Bronchial epithelial cell (primary cell): ENCODE measurements at places on chromosomes 16 and 17.

GRCh38 chr17:39224778-39225307 is 902 bp downstream of the STAC2 start:
- DNase-seq = no peak

DNA sequence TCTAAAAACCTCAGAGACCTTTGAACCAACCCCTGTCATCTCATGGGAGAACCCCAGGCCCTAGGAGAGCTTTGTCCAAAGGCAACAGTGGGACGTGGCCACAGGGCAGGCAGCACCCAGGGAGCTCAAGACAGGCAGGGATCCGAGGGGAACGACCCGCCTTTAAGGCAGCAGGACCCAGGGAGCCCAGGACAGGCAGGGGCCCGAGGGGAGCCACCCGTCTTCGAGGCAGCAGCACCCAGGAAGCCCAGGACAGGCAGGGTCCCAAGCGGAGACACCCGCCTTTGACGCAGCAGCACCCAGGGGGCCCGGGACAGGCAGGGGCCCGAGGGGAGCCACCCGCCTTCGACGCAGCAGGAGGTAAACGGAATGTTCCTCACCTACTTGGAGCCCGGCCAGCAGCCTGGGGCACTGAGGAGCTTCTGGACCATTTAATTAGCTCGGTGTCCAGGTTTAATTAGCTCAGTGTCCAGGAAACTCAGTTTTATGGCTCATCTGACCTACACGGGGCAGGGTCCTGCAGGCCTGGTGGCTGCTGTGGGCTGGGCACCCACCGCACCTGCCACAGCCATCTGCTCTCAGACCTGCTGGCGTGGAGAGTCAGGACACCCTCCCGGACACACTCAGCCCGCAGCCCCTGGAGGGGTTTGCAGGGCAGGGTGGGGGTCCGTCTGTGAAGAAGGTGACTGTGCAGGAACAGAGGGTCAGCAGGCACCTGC is 24.4 kb downstream of the PIEZO1 start:
- no peak for DNase-seq

DNA sequence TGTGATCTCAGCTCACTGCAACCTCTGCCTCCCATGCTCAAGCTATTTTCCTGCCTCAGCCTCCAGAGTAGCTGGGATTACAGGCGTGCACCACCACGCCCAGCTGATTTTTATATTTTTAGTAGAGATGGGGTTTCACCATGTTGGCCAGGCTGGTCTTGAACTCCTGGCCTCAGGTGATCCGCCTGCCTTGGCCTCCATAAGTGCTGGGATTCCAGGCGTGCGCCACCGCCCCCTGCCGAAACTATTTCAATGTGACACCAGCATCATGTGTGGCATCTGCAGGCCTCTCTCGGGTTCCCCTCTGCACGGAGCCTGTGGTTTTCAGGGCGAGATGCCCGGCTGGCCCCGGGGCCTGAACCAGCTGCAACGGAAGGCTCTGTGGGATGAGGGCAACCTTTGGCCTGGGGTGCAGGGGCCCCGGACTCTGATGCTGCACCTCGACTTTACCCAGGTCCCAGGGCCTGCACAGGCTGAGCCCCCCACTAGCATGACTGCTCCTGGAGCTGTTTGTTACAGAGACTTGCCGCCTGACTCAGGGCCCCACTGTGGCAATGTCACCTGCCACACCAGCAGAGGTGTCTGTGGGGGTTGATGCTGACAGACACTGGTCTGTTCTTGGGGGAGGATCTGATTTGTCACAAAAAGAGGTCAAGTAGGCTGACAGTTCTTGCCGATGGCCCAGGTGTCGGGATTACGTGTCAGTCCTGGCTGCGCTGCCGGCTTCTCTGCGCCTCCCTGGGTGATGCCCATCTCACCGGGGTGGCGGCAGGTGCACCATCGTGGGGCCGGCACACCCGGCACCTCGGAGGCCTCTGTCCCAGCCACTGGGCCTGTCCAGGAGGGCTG is 8.6 kb upstream of the TEX19 start:
- DNase-seq = no peak

DNA sequence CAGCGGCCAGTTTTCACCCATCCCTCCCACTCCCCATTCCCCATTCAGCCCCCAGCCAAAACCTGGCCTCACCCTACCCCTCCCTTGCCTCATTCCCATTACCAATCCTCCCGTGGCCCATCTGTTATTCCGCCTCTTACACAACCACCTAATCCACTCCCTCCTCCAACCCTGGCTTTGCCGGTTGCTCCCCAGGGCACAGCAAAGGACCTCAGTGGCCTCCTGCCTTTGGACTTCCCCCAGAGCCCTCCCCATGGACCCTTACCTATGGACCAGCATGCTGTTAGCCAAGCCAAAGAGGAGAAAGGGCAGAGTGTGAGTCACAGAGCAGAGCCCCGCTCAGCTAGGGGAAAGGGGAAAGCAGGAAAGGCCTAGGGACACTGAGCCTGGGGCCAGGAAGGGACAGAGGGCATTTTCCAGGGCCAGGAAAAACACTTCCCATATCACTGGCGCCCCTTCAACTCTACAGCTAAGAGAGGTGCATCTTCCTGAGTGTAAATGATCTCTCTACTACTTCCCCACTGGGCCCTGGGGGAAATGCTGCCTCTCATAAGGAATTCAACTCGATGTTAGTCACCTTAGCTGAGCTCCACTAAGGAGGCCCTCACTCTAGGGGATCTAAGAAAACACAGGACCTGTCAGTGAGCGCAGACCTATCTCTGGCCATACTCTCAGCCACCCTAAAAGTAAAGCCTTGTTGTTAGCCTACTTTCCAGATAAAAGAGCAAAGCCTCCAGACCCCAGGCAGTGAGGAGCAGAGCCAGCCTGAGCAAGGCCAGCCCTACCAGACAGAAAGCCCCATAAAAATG is 10.6 kb downstream of the PEMT start:
- no peak for DNase-seq

DNA sequence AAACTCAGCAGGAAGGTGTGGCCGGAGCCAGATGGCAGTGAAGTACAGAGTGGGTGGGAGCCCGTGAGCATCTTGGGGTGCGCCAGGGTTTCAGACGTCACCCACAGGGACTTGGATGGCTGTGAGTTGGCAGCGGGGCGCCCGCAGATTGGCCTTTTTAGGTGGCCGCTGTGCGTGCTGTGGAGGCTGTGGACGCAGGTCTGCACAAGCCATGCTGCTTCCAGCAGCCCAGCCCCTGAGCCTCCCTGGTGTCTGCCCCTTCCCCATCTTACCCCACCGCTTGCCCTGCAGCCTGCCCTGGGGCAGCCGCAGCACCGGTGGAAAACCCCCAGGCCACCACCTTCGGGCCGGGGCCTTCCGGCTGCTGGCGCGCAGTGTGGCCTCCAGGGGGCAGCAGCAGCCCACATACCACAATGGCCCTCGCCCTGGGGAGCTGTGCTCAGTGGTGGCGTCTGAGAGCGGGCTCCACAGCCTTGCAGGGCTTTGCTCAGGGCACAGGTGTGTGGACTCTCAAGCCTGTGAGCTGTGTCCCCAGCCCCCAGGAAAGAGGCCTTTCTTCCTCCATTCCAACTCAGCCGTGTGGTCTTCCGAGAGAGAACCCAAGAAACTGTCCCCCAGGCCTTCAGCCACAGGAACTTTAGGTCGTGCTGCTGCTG is 11.8 kb downstream of the ENDOV start:
- DNase-seq = peak; percentile 29

- DNase-seq = no peak
These were observed 19.5 kb upstream of the CLEC18A start for GRCh38 chr16:69931631-69932030.

DNA sequence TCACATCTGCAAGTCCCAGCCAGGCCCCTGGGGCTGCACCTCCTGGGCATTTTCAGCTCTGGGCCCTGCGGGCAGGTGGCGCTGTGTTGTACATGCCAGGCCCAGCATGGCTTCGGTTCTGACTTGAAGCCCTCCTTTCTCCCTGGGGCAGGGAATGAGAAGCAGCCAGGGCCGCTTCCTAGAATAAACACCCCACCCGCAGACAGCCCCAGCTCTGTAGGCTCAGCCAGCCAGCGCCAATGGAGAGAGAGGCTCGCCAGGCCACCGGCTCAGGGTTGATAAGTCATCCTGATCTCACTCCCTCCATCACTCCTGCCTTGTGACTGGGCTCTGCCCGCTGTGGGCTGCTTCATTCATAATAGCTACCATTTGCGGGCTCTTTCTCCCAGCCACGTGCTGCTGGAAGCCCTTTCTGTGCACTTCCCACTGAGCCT is 6.0 kb upstream of the GLIS2 start:
- peak; percentile 56 for DNase-seq

GRCh38 chr16:9259914-9260608 is 168.6 kb downstream of the HAPSTR1 start:
- no peak for DNase-seq

- DNase-seq = no peak
These were observed 510.7 kb downstream of the MAF start for GRCh38 chr16:79089735-79090284.

DNA sequence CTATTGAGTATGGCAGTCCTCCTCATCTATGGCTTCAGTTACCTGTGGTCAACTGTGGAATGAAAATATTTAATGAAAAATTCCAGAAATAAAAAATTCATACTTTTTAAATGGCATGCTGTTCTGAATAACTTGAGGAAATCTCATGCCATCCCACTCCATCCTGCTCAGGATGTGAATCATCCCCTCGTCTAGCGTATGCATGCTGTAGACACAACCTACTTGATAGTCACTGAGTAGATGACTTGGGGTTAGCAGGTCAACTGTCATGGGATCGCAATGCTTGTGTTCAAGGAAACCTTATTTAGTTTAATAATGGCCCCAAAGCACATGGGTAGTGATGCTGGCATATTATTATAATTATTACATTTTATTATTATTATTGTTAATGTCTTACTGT is 4.8 kb upstream of the VAC14 start:
- peak; percentile 95 for DNase-seq

GRCh38 chr17:17204041-17204591 is 2.0 kb downstream of the PLD6 start:
- DNase-seq = no peak

DNA sequence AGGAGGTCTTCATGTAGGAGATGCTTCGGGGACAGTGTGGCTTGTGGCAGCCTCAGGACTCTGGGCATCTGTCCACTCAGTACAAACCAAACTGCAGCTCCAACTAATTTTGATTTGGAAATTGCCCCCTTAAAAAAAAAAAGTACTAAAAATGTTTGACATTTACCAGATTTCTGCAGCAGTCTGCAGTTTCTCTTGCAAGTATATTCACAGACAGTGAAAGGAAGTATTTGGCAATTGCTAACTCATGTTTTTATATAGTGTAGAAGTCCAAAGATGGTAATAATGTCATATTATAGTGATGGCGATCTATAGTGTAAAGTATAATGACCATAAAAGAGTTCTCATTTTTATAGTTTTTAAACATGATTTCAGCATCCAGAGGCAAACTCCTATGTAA is 218.6 kb downstream of the PRKCA start:
- DNase-seq = no peak

DNA sequence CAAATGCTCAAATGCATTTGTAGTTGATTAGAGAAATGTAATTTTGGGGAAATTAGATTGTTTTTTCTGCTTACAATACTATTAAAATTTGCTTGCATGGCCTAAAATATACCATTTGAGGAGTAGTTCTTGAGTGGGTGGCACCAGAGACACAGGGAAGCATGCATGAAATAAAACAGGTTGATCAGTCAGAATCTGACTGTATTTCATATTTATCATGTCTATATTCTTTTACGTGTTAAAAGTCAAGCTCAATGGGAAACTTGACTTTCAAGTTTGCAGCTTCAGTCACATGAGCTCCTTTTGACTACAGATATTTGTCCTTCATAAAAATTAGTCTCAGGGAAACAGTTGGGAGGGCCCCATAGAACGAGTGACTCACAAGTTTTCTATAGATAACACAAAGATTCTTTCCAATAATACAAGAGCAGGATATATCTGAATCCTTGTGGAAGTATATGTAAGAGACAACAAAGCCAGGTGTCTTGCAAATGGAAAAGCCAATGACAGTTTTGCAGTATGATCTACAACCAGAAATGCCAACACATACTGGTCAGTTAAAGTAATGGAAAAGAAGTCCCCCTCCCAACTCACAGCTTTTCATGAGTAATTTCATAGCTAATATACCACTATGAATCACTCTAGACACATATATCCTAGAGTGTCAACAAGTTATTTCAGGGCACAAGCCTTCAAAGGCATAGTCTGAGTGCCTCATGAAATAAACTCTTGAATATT is 42.2 kb upstream of the CORO6 start:
- DNase-seq = peak; percentile 95

GRCh38 chr16:75319513-75320411 is 68.3 kb upstream of the BCAR1 start:
- DNase-seq = peak; percentile 17

DNA sequence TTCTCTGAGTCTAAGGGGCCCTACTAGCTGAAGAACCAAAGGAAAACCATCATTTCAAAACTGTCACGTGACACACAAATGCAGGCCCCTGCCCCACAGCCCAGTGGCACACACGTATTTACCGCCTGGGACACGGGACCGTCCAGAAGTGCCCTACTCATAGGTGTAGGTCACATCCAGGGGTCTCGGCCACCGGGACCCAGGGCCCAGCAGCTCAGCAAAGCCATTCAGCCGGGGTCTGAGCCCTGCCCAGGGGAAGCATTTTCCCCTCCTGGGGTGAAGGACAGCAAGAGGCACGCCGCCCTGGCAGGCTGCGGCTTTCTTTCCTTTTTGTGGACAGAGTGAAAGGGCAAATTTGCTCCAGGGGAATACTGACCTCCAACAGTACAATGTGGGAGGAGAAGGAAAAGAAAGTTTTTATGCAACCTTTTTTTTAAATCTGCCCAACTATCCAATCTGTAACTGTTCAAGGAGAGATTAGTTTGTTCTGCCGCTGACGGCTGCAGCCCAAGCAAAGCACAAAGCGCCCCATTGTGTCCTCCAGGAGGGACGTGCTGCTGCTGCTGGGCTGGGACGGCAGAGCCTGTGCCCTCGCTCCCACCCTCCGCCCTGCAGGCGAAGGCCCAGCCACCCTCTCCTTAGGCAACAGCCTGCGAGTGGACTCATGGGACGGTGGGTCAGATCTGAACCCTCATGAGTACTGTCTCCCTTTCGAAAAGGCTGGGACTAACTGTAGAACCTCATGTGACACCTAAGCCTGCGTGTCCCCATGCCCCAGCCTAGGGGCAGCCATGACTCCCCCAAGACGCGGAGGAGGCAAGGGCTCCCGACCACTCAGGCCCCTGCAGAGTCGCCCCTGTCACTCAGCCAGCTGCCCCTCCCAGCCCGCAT is 21.3 kb downstream of the SLC7A5 start:
- no peak for DNase-seq

GRCh38 chr16:12900599-12901203 is 697 bp upstream of the SHISA9 start:
- no peak for DNase-seq

DNA sequence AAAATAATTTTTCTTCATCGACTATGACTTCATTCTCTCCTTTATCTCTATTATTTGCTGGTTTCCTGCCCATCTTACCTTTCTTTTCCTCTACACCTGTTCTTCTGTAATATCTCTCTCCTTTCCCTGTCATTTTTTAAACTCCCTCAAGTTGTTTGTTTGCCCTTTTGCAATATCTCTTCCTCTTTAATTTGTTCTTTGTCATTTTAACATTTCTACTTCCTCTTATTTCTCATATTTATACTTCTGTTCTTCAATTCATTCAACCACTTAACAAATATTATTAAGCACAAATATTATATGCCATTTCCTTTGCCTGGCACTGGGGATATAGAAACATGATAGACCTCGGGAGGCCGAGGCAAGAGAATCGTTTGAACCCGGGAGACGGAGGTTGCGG is 22.6 kb downstream of the MAP3K3 start:
- no peak for DNase-seq
